Diencephalon (tissue), 1 donor: ENCODE measurements at places on chromosomes 12 and 14. TPM values are rescaled to one million over a fixed set of nuclear protein-coding genes. Genes with fewer than 3 reads are reported as not detected.

The PPP4R4 gene
- total RNA-seq: 11.8 TPM

The RNASE9 gene
- not detected for total RNA-seq

The CBLN3 gene
- total RNA-seq: 0.46 TPM

The ARMH4 gene
- 56.1 TPM for total RNA-seq

The AICDA gene
- total RNA-seq: not detected

The RPL10L gene
- not detected for total RNA-seq

The PTGES3 gene
- 119 TPM for total RNA-seq
